ENCODE measurements at places on chromosomes 16 and 17. TPM values are rescaled to one million over a fixed set of nuclear protein-coding genes. Genes with fewer than 3 reads are reported as not detected.

The RASD1 gene
- total RNA-seq = 10.7 TPM

The TAT gene
- not detected for total RNA-seq

The TBC1D3I gene
- 1.5 TPM for total RNA-seq

The CPHXL2 gene
- total RNA-seq = not detected

The TP53TG3B gene
- total RNA-seq = not detected

The SNTB2 gene
- 33.2 TPM for total RNA-seq

The CDH15 gene
- 18.3 TPM for total RNA-seq

The MT1B gene
- not detected for total RNA-seq

The BAIAP3 gene
- total RNA-seq = 12.2 TPM

The ZSCAN10 gene
- total RNA-seq = 0.12 TPM

The TEX14 gene
- total RNA-seq = 0.29 TPM

The GPR142 gene
- total RNA-seq = 0.29 TPM

The HIRIP3 gene
- 19.3 TPM for total RNA-seq

The CCL3 gene
- total RNA-seq = 5.2 TPM

The ADGRG3 gene
- 5.0 TPM for total RNA-seq

The RHBDL1 gene
- 2.6 TPM for total RNA-seq

The CREBBP gene
- total RNA-seq = 101 TPM

The FSCN2 gene
- 4.1 TPM for total RNA-seq

The HOXB1 gene
- total RNA-seq = not detected

The TERB1 gene
- total RNA-seq = not detected

The PRAC2 gene
- not detected for total RNA-seq

The NPIPA8 gene
- total RNA-seq = 3.1 TPM

The MT4 gene
- total RNA-seq = not detected

The OSGIN1 gene
- 0.82 TPM for total RNA-seq

The ENPP7 gene
- total RNA-seq = 4.4 TPM

The KRT36 gene
- total RNA-seq = not detected

The CES3 gene
- 3.1 TPM for total RNA-seq

The KRT222 gene
- total RNA-seq = not detected

The C1QTNF8 gene
- not detected for total RNA-seq

The PRAC1 gene
- total RNA-seq = not detected

The NKIRAS2 gene
- 38.9 TPM for total RNA-seq

The KIFC3 gene
- 92.7 TPM for total RNA-seq

The LPO gene
- not detected for total RNA-seq

The VMO1 gene
- 1.9 TPM for total RNA-seq

The ACSM2A gene
- total RNA-seq = 57.6 TPM

Measured in metanephros (tissue), 2 donors.